GM23248 (cell line): ENCODE measurements at places on chromosomes 1 and 21.

GRCh38 chr1:213997038-213997771, 9.4 kb downstream of the PROX1 start:
- DNase-seq: no peak

DNA sequence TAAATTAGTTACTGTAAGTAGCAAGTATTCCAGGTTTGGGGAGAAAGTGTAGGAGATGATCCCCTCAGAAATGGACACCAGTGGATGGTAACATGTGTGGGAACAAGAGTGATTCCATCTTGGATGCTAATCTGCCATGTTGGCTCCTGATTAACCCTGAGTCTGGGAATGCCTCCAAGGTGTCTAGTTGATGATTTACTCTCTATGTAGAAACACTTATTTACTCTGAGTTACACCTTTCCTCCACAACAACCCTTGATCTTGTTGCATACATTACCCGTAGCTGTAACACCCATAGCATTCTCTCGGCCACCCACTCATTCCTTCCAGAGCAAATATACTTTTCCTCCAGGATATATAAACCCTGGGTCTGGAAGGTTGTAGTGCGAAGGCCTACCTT, 315.9 kb upstream of the GREM2 start:
- no peak for DNase-seq

GRCh38 chr1:193311226-193311948, 125.0 kb upstream of the B3GALT2 start:
- no peak for DNase-seq

- no peak for DNase-seq
Measured at GRCh38 chr1:220918285-220918951, 39.2 kb downstream of the HLX start.

DNA sequence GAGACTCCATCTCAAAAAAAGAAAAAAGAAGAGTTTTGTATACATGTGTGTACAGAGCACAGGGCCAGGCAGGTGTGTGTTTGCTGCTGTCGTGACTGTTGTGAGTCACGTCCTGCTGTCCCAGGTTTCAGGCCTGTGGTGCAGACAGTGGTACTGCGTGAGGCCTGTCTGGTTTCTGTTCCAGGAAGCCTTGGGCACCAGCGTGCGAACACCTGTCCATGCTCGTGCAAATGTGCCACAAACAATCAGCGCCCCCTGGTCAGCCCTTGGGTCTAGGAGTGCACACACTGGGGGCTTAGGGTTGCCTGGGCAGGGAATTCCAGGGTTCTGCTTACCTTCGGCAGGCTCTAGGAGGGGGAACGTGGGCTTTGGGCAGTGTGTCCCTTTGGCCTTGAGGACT, 16.9 kb downstream of the GPR157 start:
- DNase-seq: no peak

DNA sequence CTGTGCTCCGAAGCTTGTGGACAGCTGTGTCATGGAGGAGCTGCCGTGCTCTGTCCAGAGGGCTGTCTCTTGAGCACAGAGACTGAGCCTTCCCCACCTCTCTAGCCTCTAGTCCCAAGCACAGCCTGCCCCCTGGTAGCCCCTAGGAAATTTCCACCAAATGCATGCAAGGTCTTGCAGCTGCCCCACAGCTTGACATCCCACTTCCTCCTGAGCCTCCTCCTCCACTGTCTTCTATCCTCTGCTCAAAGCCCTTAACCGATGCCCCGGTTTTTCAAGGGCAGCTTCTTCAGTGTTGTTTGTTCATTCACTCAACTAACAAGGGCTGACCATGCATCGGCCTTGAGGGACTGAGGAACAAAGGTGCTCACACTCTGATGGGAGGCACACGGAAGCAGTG, 20.6 kb upstream of the PROK1 start:
- DNase-seq: no peak

- DNase-seq: peak; percentile 24
Measured at GRCh38 chr1:11691302-11691914, at the start of gene DRAXIN. Gene DRAXIN (plus strand): TSS chr1:11691710. CDS start chr1:11706259, 14,549 bp downstream.

- no peak for DNase-seq
Measured at GRCh38 chr1:21189906-21190500, 13.3 kb upstream of the EIF4G3 start.

- peak; percentile 17 for DNase-seq
Measured at GRCh38 chr1:242524571-242525359, at the start of gene PLD5. Gene PLD5 (minus strand): TSS chr1:242524697.

GRCh38 chr21:35195232-35195631, 146.1 kb upstream of the RUNX1 start:
- DNase-seq: peak; percentile 42

DNA sequence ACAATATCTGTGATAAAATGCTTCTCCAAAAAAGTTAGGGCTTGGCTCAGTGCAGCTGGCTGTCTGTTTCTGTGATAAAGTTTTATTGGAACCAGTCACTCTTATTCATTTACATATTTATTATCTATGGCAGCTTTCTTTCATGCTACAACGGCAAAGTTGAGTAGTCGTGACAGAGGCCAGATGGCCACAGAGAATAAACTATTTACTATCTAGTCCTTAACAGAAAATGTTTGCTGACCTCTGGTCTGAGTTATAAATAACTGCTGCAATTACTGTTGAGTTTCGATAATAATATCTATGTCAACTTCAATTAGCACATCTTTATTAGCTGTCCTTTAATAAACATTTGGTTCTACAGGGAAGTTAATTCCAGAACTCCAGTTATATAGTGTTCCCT, 180.2 kb upstream of the RUNX1 start:
- DNase-seq: no peak

GRCh38 chr1:163837206-163837605, 515.5 kb downstream of the NUF2 start:
- no peak for DNase-seq

DNA sequence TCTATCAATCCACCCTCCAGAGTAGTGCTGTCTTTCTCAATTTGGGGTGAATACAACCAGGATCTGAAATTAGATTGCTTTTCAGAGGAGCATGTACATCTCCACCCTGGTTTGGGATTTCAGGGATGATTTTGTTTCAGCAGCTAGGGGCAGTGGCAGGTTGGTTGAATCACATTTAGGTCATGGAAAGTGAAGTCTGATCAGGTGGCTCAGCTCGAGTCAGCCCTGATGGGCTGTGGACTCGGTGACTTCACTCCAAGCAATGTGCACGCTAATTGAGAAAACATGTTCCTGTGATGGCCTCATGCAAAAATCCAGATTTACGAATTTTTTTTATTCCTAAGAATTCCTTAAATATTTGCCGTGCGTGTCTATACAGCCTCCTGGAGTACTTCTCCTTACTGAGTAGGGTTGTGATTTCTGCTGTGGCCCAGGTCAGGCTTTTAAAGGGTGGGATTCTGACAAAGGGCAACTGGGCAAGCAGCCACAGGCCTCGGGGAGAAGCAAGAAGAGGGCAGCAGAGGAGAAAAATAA, 7.5 kb downstream of the NGF start:
- peak; percentile 97 for DNase-seq

DNA sequence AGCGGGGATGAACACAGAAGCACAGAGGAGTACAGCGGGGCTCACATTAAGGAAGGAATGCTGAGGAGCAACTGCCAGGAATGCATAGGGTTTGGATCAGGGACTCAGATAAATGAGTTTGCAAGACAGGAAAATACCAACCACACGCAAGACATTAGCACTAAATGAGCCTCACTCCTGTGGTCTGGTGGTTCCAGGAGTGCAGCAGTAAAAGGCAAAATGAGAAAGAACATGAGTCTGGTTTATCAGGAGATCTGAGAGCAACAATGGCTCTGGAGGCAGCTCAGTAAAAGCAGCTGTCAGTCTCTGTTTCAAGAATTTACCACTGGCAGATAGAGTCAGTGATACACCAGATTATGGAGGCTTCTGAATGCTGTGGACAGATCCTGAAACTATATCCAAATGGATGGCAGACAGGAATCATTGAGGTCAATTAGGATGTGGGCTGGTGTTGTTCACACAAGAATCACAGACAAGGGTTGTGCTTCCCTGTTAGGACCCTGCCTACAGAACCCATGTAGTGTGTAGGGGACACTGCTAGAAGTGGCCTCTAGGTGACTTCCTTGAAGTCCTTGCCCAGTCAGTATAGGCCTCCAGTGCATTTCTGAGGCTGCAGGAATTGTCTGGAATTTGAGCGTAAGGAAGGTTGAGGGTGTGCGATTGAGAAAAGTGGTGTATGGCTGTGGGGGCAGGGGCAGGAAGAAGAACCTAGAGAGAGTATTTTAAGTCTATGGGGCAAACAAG, 50.3 kb downstream of the CASQ2 start:
- DNase-seq: no peak

DNA sequence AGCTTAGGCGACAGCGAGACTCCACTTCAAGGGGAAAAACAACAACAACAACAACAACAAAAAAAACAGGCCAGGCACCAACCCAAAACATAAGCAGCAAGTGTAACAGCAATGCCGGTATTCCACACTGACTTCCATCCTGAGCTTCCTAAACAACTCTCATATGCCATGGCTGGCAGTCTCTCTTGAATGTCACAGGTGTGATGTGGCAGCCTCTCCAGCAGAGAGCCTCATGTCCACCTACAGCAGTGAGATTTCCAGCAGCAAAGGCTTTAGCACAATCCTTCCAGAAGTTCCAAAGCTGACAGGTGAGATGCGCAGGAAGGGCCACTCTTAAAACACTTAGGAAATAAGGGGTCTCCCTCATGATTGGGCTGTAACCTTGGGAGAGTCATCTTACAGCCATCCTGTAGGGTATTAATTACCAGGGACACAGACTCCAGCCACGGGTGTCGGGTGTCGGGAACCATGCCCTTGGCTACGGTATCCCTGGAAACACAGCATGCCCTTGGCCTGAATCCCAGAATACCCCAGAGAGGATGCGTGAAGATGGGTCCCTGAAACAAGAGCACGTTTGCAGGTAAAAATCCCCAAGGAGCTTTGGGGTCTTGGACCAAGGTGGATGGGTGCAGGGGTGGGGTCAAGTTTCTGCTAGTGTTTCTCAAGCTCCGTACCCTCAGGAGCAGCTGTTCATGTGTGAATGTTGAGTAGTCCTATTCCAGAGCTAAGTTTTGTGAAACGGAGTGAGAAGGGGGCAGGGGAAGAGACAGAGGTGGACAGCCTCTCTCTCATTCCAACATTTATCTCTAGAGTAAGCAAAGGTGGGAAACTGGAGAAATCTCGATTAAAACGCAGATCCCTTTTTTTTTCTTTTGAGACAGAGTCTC, 31.4 kb downstream of the CLSTN1 start:
- DNase-seq: no peak

- no peak for DNase-seq
Measured at GRCh38 chr1:160907976-160908375, 23.0 kb upstream of the ITLN1 start.

DNA sequence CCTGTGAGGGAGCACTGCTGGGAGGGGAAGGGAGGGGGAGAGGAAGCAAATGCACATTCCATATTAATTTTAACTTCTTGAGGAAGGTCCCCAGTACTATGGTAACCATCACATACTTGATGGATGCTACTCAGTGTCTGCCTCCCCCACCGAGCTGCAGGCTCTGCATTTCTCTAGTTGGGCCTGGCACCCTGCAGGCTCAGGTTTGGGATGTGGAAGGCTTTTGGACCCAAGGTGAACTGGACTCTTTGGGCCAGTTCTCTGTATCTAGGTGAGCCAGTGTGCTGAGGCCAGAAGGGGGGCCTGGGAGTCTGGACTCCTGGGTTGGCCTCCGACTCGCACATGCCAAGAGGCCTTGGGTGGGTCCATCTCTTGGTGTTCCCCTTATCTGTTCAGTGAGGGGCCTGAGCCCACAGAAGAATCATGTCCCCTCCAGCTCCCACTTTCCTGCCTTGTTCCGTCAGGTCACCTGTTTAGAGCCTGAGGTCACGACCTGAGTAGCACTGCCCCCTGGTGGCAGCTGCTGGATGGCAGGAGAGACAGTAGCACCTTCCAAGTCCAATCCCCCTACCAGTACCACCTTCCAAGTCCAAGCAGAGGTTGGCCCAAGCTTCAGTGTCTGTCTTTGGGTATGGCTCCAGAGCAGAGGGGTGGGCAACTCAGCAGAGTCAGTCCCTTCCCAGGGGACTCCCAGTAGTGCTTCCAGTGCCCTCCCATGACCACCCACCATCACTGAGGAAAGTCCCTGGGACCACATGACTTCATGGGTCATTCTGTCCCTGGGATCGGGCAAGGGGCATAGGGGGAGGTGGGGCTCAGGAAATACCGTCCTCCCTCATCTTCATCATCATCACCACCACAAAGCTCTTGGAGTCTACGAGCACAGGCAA, 241.8 kb downstream of the TRABD2B start:
- DNase-seq: peak; percentile 8

DNA sequence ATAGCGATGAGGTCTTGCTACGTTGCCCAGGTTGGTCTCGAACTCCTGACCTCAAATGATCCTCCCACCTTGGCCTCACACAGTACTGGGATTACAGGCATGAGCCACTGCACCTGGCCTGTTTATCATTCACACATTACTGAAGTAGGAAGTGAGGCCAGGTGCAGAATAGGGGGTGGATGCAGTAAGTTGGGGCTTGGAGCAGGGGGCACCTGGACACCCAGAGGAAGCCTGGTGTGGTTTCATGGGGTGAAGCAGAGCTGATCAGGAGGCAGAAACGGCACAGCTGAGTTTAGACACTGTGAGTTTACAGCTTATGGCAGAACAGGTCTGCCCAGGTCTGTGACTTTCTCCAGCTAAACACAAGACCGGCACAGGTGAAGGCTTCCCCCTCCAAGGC, 4.9 kb downstream of the CDA start:
- DNase-seq: no peak

DNA sequence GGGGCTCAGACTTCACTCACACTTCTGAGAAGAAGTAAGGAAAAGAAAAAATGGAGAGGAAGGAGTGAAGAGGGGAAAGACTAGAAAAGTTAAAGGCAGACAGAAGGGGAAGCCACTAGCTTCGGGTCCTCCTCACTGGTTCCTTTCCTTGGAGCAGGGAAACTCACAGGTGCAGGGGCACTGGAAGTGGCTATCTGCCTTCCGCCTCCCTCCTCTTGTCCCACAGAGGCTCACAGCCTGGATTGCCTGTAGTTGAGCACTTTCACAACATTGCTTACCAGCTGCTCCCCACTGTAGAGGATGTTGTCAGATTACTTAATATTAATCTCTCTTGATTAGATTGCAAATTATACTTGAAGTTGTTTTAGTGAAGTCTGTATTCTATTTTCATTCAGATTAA, 21.6 kb upstream of the ABCA4 start:
- DNase-seq: no peak

- no peak for DNase-seq
Measured at GRCh38 chr21:39611551-39612190, 1.1 kb upstream of the B3GALT5 start.

- DNase-seq: peak; percentile 40
Measured at GRCh38 chr1:110348771-110349170, 9.6 kb downstream of the RBM15 start.

DNA sequence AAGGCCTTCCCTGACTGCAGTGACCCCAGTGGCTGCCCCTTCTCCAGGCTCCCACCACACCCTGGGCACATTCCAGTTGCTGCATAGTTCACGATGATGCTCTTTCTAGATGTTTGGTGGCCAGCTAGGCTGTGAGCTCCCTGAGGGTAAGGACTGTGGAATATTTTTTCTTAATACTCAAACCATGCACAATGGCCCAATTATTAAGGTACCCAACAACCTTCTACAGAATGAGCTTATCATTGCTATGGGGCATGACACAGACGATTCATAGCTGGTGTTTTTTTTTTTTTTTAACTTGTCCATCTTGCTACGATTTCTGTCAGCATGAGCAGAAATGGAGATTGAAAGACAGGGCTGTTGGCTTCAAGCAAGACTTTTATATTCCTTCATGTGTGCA, 68.9 kb upstream of the CLDN14 start:
- no peak for DNase-seq

- DNase-seq: peak; percentile 61
Measured at GRCh38 chr1:203593723-203594122, 32.9 kb upstream of the ATP2B4 start.

GRCh38 chr1:221723018-221723847, 18.7 kb downstream of the DUSP10 start:
- peak; percentile 53 for DNase-seq
